ENCODE measurements at places on chromosomes 5 and 9. TPM values are rescaled to one million over a fixed set of nuclear protein-coding genes. Genes with fewer than 3 reads are reported as not detected.

The IL5 gene
- 1.5 TPM for total RNA-seq

The C1QTNF3 gene
- total RNA-seq: 1.8 TPM

The CCL21 gene
- total RNA-seq: not detected

The DHFR gene
- total RNA-seq: 55.9 TPM

The STPG3 gene
- total RNA-seq: 1.2 TPM

The ECM2 gene
- not detected for total RNA-seq

The SEMA4D gene
- total RNA-seq: 388 TPM

The OTULIN gene
- 57.4 TPM for total RNA-seq

The IL3 gene
- 94.6 TPM for total RNA-seq

The SLC34A1 gene
- 0.26 TPM for total RNA-seq

The CDH9 gene
- not detected for total RNA-seq
